ENCODE measurements at places on chromosomes 13 and 19. TPM values are rescaled to one million over a fixed set of nuclear protein-coding genes. Genes with fewer than 3 reads are reported as not detected.
A peak's percentile ranks its signal among the peaks of the same experiment; 100 is the strongest.

- DNase-seq = no peak
Observed at GRCh38 chr13:46235286-46235685, 23.6 kb downstream of the LRRC63 start.

GRCh38 chr19:38490861-38491260, 57.4 kb downstream of the RYR1 start:
- no peak for DNase-seq

- DNase-seq = no peak
Observed at GRCh38 chr13:109899316-109899715, 112.9 kb upstream of the IRS2 start.

Gene ZNF221
- 6.3 TPM for total RNA-seq

Gene SCEL
- total RNA-seq = not detected

DNA sequence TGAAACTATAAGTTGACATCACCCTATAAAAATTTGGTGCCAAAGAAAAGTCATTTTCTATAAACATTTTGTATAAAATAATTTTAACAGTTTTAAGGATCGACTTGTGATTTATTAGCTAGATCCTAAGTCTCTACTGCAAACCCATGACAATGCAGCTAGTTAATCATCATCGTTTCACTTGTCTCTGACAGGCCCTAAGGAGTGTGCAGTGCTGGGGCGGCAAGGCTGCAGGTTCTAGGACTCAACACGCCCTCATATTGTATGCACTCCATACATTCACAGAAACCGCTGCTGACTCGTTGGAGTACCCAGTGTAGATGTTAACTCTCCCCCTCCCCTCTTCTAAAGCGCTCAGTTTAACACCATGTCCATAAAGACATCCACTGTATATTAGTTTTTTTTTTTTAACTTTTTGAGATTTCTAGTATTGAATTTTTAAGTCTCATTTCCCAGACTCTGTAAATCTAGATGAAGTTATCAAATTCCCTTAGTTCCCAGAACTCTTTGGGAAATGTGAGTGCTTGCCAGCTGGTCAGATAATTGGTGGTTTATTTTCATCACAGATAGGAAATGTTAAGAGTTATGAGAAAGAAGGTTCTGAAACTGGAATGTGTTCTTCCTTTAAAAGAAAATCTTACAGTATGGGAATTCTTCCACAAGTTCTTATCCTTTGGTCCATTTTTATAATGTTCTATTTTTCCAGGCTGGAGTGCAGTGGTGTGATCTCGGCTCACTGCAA, 162.8 kb upstream of the RNF113B start:
- no peak for DNase-seq

GRCh38 chr19:27909185-27909840, 1303.6 kb downstream of the UQCRFS1 start:
- no peak for DNase-seq

DNA sequence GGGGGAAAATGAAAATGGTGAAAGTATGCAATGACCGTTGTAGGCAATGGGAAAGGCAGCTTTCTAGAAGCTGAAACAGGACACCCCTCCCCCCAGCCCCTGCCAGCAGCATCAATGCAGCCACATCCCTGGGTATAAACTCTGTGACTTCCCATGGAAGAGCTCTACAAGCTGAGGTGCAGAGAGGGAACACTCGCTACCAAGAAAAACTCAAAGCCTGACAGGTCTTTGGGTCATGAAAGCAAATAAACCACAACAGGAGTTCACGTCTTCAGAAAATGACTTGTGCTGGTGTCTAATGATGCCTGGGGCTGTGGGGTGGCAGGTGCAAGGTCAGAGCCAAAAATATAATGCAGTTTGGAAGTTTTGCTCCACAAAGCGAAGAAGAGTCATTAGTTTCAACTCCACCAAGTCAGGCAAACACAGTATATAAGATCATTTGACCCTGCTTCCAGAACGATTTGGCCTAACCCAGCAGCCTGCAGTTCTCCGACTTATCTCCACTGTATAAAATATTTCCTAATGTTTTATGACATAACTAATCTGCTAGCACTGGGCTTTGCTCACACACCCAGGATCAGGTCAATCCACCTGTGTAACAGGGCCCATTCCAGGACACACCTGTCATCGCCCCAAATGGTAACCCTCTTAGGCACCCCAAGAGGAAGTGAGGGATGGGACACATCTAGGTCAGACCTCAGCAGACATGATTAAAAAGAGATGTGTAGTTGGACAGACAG, 102.1 kb downstream of the IRS2 start:
- DNase-seq = no peak

Gene ZNF91
- total RNA-seq = 63.5 TPM

Gene ZNF296
- 2.1 TPM for total RNA-seq

Gene RDH8
- not detected for total RNA-seq

DNA sequence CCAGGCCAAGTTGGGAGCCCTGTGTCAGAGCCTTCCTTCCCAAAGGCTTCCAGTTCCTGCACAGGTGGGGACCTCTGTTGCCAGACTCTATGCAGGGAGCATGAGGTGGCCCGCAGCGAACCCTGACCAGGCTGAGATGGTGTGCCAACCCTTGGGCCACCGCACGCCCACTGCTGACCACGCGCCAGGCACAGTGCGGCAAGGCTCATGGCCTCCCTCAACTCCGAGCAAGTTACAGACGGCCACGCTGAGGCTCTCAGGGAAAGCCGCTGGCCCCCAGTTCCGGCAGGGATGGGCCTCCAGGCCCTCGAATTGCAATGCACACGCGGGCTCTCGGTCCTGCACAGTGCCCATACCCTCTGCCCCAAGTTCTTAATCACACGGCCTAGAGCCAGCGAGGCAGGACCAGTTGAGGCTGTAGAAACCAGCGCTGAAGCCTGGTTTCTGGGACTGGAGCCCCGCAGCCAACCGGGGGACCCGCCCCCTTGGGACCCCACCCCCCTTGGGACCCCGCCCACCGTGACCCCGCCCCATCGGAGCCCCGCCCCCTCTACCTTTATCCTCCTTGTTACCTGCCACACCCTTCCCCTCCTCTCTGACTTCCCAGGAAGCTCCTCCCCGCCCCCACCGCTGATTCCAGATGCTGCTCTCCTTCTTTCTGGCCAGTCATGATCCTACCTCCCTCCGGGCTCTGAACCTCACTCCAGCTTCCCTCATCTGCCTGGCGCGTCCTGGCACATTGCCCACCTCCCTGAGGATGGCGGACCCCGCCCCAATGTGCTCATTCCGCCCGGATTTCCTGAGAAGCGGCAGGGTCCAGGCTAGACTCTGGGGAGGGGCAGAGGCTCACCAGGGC, 6.0 kb downstream of the PEX11G start:
- peak; percentile 19 for DNase-seq

DNA sequence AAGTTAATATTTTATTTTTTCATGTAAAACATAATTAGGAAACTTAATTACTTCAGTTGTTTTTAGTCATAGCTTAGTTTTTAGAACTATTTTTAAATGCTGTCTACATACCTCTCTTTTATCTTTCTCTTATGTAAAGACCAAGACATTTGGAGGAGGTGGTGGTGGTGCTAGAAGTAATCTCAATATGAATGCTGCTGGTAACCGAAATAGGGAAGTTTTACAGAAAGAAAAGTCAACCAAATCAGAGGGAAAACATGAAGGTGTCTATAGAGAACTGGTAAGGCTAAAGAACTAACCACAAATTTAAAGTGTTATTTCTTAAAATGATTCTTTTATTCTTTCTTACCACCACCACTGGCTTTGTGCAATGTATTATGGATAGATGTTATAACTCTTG, 97.3 kb downstream of the TDRD3 start:
- DNase-seq = no peak

Gene KL
- 7.3 TPM for total RNA-seq

GRCh38 chr13:37001921-37002250, 1.3 kb downstream of the EXOSC8 start:
- no peak for DNase-seq

GRCh38 chr19:10747271-10747670, 29.4 kb downstream of the DNM2 start:
- no peak for DNase-seq

GRCh38 chr13:26540334-26540733, 17.1 kb upstream of the WASF3 start:
- DNase-seq = no peak

GRCh38 chr13:107458269-107458668, 757.1 kb downstream of the LIG4 start:
- DNase-seq = no peak

Gene LPAR2
- total RNA-seq = 1.9 TPM

Gene CCDC194
- 0.63 TPM for total RNA-seq

Gene OR7D2
- not detected for total RNA-seq

- DNase-seq = no peak
Observed at GRCh38 chr13:24168979-24169378, 8.5 kb downstream of the SPATA13 start.

GRCh38 chr19:4499318-4499717, 19.0 kb downstream of the PLIN4 start:
- DNase-seq = no peak

DNA sequence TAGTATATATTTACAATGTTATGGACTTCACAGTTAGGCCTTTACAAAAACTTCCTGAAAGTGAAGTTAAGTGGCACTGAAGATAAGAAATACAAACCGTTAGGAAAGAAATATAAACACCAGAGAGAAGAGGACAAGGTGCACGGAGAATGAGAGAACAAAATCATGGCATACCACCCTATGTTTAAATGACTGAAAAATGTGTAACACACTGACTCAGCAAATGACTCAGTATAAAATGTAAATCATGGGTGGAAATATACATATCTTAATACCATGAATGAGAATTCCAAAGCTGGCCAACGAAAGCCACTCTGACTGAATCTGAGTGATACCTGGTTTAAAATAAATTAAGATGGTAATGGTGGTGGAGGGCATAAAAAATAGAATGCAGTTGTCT, 260.8 kb downstream of the DNAJC15 start:
- DNase-seq = no peak

GRCh38 chr13:94878602-94879165, 166.3 kb upstream of the SOX21 start:
- DNase-seq = no peak

Gene BRD4
- total RNA-seq = 69.6 TPM

Gene GPR32
- not detected for total RNA-seq

Gene CPAMD8
- total RNA-seq = 9.8 TPM

- DNase-seq = no peak
Observed at GRCh38 chr19:13872695-13873389, 4.1 kb upstream of the NANOS3 start.

- DNase-seq = no peak
Observed at GRCh38 chr13:81017513-81018152, 676.7 kb upstream of the SPRY2 start.

- no peak for DNase-seq
Observed at GRCh38 chr13:65746406-65746921, 1483.7 kb downstream of the PCDH9 start.

GRCh38 chr19:40469011-40469410, 2.2 kb downstream of the SPTBN4 start:
- DNase-seq = no peak

Gene LYPD5
- 2.1 TPM for total RNA-seq

Gene CGB7
- not detected for total RNA-seq

Gene IGFL2
- total RNA-seq = not detected

Data from tibial nerve (tissue), 4 donors.